ENCODE measurements at places on chromosomes 4 and X. TPM values are rescaled to one million over a fixed set of nuclear protein-coding genes. Genes with fewer than 3 reads are reported as not detected.

GRCh38 chr4:186553717-186554116 lies 1.6 kb downstream of the MTNR1A start:
- no peaks in the 10 kb centered on the region for H3K4me1 ChIP-seq
- H3K4me3 ChIP-seq: no peak overlapping the region
- DNase-seq: no peak
- peaks cover 15% of the 10 kb centered on the region for H3K27me3 ChIP-seq

- peaks cover 3% of the 10 kb centered on the region for H3K27me3 ChIP-seq
- peaks cover 2% of the 10 kb centered on the region for H3K4me1 ChIP-seq
- H3K36me3 ChIP-seq: peaks cover 5% of the 10 kb centered on the region
- H3K4me3 ChIP-seq: no peak overlapping the region
Observed at GRCh38 chr4:152259866-152260265, 276.0 kb downstream of the FBXW7 start.

The IGFBP7 gene
- total RNA-seq: not detected

GRCh38 chr4:10736895-10737294 lies 52.3 kb upstream of the CLNK start:
- DNase-seq: no peak
- no peak overlapping the region for H3K27ac ChIP-seq
- H3K4me1 ChIP-seq: peaks cover 8% of the 10 kb centered on the region
- no peaks in the 10 kb centered on the region for H3K36me3 ChIP-seq
- H3K4me3 ChIP-seq: no peak overlapping the region
- H3K27me3 ChIP-seq: peaks cover 8% of the 10 kb centered on the region

GRCh38 chr4:84973856-84974255 lies 7.4 kb upstream of the WDFY3 start:
- no peak overlapping the region for H3K4me3 ChIP-seq

DNA sequence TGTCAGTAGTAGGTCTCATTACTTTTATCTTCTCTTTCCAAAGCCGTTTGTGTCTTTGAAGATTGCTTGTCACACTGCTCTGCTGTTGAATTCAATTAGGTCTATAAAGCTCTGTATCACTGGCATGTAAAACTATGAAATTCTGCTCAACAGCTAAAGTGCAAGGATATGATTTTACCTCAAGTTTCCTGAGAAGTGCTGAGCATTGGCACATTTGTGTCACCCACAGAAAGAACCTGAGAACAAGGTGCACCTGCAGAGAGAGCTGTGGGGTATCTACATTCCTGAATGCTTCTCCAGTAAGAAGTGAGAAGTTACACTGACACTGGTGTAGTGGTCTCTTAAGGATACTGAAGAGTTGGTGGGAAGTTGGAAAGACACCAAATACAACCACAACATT lies 274.0 kb downstream of the INPP4B start:
- H3K4me1 ChIP-seq: peaks cover 25% of the 10 kb centered on the region
- peaks cover 3% of the 10 kb centered on the region for H3K36me3 ChIP-seq

GRCh38 chr4:35364321-35364870 lies 879.9 kb downstream of the ARAP2 start:
- H3K27me3 ChIP-seq: no peaks in the 10 kb centered on the region
- no peaks in the 10 kb centered on the region for H3K4me1 ChIP-seq
- DNase-seq: no peak
- no peak overlapping the region for H3K4me3 ChIP-seq
